ENCODE measurements at places on chromosomes 3 and 15.
A peak's percentile ranks its signal among the peaks of the same experiment; 100 is the strongest.

GRCh38 chr3:112424394-112424793 is 74.9 kb downstream of the BTLA start:
- no peak for DNase-seq

GRCh38 chr3:150080058-150080730 is 109.5 kb upstream of the PFN2 start:
- DNase-seq: no peak

DNA sequence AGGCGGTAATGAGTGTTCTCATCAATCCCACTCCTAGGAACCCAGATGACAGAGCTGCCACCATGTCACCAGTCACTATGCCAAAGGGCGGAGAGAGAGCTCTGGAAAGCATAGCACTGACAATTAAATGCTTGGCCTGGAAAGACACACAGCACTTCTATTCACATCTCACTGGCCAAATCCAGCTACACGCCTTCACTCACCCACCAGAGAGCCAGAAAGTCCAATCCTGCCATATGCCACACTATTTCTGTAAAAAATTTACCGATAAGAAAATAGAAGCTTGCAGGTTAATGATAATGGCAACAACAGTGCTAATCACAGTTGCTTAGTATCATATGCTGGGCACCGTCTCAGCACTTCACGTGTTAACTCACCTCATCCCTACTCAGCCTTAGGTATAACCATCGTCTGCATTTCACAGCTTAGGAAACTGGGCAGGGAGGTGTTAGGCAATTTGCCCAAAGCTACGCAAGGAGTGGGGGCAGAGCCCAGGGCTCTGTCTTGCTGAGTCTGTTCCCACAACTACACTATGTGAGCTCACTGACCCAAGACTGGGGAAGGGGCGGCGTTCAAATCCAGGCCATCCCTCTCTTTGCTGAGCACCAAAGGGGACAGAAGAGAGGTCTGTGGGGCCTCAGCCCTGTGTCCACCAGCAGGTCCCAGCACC is 16.5 kb downstream of the KLHL25 start:
- DNase-seq: no peak

GRCh38 chr3:193897288-193897687 is 238.7 kb upstream of the HES1 start:
- DNase-seq: no peak

GRCh38 chr15:67177752-67178151 is 76.7 kb downstream of the AAGAB start:
- DNase-seq: no peak

DNA sequence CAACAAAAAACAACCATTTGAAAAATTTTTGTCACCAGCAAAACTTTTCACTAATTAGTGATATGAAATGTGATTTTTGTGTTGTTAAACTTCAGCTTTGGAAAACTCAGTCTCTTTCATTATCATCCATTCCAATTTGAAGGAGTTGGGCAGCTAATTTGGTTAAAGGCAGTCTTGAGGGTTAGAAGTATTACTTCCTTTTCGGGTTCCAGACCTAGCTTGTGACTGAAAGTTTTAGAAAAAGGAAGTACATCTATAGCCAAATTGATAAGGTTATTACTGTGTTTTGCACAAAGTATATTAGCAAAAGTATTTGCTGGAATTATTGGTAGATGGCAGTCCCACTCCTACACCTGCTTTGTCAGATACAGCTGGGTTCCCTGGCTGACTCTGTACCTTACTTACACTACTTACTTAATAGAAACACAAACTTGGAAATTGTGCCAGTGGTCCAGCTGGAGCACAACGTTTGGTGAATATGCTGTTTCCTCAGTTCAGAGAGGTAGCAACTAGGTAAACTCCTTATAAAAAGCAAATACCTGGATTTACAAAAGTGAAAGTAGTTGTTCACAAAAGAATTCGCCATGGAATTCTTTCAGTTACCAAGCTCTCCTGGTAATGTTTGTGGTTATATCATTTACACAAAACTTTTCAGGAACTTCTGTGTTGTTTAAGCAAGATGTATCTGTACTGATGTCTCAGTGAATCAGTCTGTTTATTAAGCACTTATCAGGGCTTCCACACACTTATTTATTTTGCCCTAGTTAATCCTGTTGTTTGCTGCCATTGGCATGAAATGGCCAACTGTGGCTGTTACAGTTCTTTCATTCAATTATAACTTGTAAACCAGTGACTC is 31.6 kb downstream of the TIPARP start:
- no peak for DNase-seq

DNA sequence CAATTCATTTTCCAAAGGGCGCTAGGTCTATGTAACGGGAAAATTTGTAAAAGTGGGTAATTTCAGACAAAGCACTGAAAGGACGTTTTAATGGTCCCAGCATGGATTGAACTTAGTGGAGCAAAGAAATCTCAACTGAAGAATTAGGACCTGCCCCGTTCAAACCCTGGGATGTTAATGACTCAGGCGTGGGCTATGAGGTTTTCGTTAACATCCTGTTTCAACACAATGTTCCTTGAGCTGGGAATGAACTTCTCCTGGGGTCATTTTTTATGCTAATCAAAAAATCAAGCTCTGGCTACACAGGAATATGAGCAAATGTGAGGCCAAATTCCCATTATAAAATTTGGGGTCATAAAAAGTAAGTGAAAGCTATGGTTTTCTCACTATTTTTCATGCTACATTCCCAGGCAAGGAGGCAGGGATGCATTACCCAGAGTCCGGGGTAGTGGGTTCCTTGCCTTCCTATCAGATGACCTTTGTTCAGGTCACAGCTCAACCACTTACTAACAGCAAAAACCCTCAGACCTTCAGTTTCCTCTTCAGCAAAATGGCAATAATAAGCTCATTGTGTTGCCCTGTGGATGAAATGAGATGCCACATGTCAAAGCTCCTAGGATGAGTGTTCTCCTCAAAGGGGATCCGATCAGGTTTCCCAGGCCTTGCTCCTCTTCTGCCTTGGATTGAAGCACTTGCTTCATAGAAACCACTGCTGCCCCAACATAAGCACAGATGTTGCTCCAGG is 271.4 kb downstream of the ARRDC4 start:
- DNase-seq: no peak

GRCh38 chr15:99508852-99509251 is 56.9 kb upstream of the MEF2A start:
- no peak for DNase-seq

DNA sequence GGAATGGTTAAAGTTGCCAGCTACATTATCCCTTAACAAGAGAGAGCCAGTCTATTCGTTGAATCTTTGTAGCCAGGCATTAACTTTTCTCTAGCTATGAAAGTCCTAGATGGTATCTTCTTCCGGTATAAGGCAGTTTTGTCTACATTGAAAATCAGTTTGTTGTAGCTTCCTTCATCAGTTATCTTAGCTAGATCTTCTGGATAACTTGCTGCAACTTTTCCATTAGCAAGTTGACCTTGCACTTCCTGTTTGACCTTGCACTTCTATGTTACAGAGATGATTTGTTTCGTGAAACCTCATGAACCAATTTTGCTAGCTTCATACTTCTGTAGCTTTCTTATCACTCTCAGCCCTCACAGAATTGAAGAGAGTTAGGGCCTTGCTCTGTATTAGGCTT is 24.1 kb downstream of the TOPAZ1 start:
- DNase-seq: no peak

DNA sequence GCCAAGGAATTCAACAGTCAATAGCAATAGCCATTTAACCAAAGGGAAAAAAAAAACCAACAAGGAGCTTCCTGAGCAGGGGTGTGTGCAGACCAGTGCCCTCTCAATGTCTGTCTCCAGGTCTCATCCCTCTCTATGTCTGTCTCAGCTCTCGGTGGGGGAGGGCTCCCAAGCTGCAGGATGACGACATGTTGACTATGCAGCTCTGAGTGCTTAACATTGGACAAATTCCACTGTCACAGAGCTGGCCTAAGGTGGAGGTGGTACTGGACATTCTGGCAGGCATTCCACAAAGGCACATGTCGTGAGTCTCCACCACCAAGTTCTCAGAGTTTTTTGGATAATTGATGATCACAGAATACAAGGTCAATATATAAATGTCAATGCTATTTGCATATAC is 2.0 kb upstream of the CAPN7 start:
- no peak for DNase-seq

DNA sequence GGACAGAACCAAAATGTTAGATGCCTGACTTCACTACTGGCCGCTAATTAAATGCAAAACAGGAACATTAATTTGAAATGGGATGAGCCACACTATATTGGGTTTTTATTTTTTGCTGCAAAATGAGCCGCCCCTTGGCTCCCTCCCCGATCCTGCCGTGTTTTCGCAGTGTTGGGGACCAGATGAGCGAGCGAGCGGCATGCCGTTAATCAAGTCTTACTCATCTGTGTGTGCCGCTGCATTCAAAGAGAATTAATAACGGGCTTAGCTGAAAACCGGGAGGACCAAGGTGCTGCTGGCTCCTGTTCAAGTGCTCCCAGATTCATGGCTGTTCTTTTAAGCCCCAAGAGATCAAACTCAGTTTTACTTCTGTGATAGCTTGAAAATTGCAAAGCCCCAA is 20.0 kb downstream of the TAFA4 start:
- DNase-seq: no peak

DNA sequence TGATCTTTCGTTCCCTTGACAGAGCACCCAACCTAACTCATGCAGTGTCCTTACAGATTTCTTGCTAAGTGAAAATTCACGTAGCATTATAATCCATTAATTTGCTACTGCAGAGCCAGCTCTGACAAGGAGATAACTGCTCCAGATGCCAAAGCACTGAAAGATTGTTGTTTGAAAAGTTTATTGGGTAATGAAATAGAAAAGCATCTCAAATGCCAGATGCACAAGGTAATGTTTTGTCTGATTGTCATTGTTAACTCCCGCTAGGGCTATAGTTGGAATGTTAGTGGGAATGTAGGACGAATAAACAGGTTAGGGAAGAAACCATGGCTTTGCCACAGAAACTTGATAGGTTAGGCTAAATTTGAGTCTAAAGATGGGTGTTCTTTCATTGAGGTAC is 20.2 kb upstream of the SLC2A2 start:
- DNase-seq: no peak

GRCh38 chr3:52490939-52491526 is 4.1 kb upstream of the STAB1 start:
- no peak for DNase-seq

- no peak for DNase-seq
Measured at GRCh38 chr3:43126536-43126935, 20.7 kb upstream of the POMGNT2 start.

DNA sequence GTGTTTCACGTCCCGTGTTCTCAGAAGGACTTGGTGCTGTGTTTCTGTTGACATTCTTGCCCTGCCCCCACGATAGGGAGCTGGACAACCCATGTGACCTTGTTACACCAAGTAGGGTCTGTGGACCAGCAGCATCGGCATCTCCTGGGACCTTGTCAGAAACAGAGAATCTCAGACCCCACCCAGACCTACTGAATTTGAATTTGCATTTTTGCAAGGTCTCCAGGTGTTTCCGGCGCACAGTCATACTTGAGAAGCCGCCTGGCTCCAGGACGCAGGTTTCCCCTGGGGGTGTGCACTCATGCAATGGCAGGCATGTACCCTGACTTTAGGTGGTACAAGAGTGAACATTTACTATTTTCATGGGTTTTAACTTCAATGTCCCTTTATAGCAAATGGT is 117.9 kb downstream of the TLE3 start:
- DNase-seq: no peak

DNA sequence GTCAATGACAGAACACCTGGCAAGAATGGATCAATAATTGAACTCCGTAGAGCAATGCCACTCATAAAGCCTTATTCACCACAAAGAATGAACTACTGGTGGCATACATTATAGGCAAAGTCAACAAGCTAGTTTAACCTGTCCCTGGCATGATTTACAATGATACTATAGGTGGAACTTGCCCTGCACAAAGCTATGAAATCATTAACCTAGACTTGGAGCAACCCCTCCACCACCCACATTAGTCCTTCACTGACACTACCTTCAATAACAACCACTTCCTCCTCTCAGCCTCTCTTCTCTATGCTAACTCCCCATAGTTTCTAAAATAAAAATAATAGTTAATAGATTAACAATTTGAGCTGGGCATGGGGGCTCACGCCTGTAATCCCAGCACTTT is 54.4 kb downstream of the ACAP2 start:
- no peak for DNase-seq

GRCh38 chr3:7879572-7879971 is 622.1 kb upstream of the LMCD1 start:
- no peak for DNase-seq

DNA sequence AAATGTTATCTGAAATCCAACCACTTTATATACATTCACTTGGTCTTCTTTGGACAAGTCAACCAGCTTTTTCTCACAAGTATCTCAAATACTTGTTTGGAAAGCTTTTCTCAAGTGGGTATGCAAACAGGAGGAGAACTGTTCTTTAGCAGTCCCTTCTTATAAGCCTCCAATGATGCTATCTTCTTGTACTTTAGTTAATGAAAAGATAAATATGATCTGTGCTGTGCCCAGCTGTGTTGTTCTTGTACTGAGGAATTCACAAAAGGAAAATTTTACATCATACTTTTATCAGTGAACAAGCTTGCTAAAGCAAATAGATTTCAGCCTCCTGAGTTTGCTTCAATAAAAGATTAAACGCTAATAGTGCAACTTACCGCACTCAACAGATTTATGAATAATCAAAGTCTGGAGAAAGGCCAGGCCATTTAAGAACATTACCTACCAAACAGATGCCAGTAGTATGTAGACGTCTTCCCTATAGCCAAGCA is 395.2 kb downstream of the MECOM start:
- no peak for DNase-seq

DNA sequence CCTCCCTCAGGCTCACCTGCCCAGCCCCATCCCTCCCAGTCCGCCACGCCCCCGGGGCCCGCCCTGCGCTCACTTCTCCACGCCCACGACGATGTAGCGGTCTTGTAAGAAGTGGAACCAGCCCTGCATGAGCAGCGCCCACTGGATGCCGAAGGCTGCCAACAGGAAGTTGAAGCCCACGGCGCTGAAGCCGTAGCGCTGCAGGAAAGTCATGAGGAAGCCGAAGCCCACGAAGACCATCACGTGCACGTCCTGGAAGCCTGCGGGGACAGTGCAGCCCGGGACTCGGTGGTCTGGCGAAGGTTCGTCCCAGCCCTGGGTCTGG is 9.7 kb downstream of the RHCG start:
- DNase-seq: no peak

- DNase-seq: peak; percentile 19
Measured at GRCh38 chr3:172102123-172102882, 62.9 kb downstream of the FNDC3B start.

- DNase-seq: no peak
Measured at GRCh38 chr3:187986514-187986934, 167.4 kb upstream of the LPP start.

DNA sequence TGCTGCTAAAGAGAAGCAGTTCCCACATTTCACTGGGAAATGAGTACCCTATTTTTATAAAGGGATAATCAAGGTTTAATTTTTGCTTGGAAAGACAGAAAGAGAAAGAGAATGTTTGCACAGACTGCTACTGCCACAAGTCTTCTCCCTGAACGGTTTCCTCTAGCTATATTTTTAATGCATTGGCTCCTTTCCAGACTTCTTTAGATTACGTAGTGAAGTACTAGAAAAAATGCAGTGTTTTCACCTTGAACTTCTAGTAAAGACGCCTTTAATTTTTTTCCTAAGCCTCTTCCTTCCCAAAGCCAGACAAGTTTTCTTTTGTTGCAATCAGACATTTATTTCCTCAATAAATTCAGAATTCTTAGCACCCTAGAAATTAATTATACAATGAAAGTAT is 248.3 kb upstream of the CCDC54 start:
- DNase-seq: no peak

All from stimulated activated CD8-positive, alpha-beta memory T cell treated with anti-CD3 and anti-CD28 coated beads, Interleukin-4, amount 100 ng/mL, for 1 hour (primary cell).